ENCODE measurements at places on chromosomes 4 and X. TPM values are rescaled to one million over a fixed set of nuclear protein-coding genes. Genes with fewer than 3 reads are reported as not detected.

P2RY4 gene
- total RNA-seq: 0.41 TPM

DNA sequence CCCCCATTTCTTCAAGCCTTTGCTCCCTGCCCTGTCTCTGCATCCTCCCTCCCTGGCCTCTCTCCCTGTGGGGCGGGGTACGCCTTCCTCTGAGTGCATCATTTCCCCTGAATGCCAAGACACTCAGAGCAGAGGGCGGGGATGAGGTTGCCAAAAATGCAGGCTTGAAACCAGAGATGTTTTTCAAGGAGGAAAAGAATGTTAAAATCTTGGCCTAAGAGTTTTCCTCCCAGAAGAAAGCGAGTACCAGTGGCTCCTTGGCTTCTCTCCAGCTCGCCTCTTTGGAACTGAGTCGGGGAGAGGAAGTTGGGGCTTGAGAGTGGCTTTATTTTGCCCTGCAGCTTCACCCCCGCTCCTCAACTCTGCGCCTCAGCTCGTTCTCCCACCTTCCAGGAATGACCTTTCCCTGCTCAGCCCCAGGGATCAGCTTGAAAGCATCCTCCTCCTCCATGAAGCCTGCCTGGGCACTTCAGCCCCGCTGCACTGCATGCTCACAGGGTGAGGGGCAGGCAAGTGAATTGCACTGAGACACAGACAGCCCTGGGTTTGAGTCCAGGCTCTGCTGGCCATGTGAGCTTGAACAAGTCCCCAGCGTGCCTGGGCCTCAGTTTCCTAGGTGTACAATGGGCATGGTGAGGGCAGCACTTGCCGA, 57.5 kb upstream of the SORCS2 start:
- H3K4me1 ChIP-seq: no peaks in the 10 kb centered on the region
- H3K4me3 ChIP-seq: no peak overlapping the region
- H3K36me3 ChIP-seq: no peaks in the 10 kb centered on the region
- H3K27me3 ChIP-seq: no peaks in the 10 kb centered on the region
- peak; percentile 81 for DNase-seq

TXK gene
- 3.1 TPM for total RNA-seq

GRCh38 chr4:164239976-164240375, 514.0 kb upstream of the SMIM31 start:
- no peaks in the 10 kb centered on the region for H3K36me3 ChIP-seq
- no peak overlapping the region for H3K27ac ChIP-seq
- H3K4me1 ChIP-seq: no peaks in the 10 kb centered on the region
- no peak for DNase-seq

KCNE5 gene
- 0.62 TPM for total RNA-seq

DNA sequence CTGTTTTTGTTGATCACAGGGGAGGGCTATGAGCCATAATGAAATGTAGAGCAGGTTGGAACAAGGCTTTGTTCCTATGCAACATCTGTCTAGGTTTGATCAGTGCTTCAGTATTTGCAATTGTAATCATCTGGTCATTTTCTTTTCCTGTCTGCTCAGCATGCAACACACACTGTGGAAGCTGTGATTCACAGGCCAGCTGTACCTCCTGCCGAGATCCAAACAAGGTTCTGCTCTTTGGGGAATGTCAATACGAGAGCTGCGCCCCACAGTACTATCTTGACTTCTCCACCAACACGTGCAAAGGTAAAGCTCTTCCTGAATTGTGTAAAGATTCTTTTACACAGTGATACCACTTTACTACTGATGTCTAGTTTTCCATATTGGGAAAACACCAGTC, 181.9 kb upstream of the ANXA3 start:
- no peaks in the 10 kb centered on the region for H3K4me1 ChIP-seq
- H3K27ac ChIP-seq: no peak overlapping the region
- no peaks in the 10 kb centered on the region for H3K27me3 ChIP-seq
- no peak overlapping the region for H3K4me3 ChIP-seq

GRCh38 chrX:69082055-69082752, 83.0 kb downstream of the PJA1 start:
- H3K4me3 ChIP-seq: no peak overlapping the region
- H3K36me3 ChIP-seq: no peaks in the 10 kb centered on the region
- H3K27ac ChIP-seq: no peak overlapping the region
- no peaks in the 10 kb centered on the region for H3K4me1 ChIP-seq

GPR78 gene
- not detected for total RNA-seq
